Activated CD4-positive, alpha-beta T cell treated with anti-CD3 and anti-CD28 coated beads, Interleukin-2, amount 50 U/mL, for 24 hours (primary cell): ENCODE measurements at places on chromosomes 11 and 22.

DNA sequence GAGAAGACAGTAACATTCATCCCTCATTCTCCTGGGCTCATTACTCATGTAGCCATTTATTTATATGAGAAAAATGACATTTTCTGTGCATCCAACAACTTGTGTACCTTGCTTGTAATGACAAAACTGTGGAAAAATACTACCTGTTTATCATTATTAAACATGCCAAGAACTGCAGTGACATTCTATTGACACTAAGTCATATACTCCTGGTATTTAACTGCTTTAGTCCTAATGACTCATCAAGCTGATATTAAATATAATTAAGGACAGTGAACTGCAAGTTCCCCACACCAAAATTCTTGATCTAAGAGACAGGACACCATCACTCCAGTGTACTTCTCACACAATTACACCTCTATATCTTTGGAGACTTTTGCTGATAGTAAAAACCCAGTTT is 1328.7 kb upstream of the RAG2 start:
- DNase-seq, result no peak

- no peak for DNase-seq
Observed at GRCh38 chr11:77636731-77637344, 756 bp downstream of the CLNS1A start.

DNA sequence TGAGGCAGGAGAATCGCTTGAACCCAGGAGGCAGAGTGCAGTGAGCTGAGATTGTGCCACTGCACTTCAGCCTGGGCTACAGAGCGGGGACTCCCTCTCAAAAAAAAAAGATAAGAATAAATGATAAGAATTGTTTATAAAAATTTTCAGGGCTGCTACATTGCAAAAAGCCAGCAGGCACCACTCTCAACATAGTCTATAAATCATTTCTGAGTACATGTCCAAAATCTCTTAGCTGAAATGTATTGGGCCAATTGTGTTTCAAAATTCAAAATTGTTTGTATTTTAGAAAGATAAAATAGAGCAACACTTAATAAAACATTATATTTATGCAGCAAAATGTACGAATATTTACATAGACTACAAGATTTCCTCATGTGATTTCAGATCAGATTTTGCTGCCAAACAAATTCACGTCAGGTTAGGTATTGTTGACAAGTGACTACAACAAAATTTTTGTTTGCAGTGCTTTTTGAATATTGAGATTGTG is 13.9 kb downstream of the PGR start:
- DNase-seq, result no peak

DNA sequence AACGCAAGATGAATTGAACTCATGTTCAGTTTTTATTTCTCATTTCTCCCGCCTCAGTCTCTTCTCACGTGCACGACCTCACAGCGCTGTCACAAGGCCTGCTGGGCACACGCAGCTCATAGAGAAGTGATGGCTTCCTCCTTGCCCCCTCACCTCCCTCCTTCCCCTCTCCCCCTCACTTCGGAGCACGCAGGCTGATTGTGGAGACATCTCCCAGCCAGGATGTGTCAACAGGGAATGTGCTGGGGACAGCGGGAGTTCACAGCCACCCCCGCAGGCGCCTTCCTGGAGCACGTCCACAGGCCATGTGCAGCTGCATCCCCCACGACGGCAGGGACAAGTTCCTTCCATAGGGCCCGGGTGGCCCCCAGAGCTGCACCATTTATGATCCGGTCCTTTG is 29.1 kb upstream of the KRTAP5-6 start:
- DNase-seq, result no peak

GRCh38 chr11:128900468-128900867 is 9.3 kb downstream of the KCNJ5 start:
- DNase-seq, result no peak

GRCh38 chr11:25838918-25839625 is 492.9 kb upstream of the ANO3 start:
- DNase-seq, result no peak

- DNase-seq, result peak; percentile 13
Observed at GRCh38 chr11:118791961-118792569, 1.1 kb upstream of the DDX6 start.

- no peak for DNase-seq
Observed at GRCh38 chr11:82653752-82654151, 79.9 kb downstream of the FAM181B start.
